ENCODE measurements at places on chromosomes 7 and 10.

DNA sequence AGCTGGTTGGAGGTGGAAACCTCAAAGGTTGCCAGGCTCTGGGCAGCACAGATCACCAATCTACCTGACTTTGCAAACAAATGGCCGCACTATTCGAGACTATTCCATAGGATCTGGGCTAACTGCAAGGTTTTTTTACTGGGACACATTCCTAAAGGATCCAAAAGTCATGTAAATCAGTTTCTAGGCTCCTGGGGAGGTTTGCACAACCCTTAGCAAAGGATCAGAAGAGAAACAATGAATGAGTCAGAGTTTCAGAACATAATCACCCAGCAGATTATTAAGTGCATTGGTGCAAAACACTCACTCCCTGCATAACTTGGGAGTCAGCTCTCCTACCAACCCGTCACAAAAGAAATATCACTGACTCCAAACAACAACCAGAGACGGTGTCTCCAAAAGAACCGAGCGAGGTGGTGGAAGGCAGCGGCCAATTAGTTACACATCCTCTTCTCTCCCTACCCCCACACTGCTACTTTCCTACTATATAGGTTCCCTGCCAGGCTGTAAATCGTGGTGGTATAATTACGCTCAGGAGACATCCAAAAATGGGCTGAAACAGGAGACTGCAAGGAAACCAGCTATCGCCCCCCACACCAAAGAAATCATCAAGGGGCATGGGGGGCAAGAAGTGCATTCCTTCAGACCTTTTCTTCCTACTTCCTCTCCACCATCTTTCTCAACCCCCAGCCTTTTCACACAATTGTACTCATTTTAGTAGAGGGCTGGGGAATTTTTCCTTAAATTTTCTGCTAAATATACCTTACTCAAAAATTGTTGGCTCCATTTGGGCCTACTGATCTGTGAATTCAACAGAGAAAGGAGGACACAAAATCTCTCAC, 3.2 kb downstream of the UBE2H start:
- no peak for DNase-seq

DNA sequence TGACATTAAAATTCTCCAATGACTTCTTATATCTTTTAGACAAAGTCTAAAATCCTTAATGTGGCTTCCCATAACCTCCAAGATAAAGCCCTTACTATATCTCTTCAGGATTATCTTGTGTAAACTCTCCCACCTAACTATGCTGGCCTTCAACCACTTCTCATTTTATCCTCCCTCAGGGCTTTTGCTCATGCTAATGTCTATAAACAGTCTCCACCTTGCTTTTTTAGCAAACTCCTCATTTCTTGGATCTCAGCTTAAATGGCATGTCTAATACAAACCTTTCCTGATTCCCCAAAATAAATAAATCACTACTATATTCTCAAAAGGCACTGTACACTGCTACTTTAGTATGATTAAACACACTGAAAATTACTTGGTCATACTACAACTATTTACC, 181.2 kb downstream of the LRRN3 start:
- no peak for DNase-seq

- no peak for DNase-seq
These were observed 166.5 kb downstream of the EGFR start for GRCh38 chr7:55185321-55185802.

GRCh38 chr7:157502701-157503111, 165.9 kb downstream of the DNAJB6 start:
- DNase-seq: no peak

DNA sequence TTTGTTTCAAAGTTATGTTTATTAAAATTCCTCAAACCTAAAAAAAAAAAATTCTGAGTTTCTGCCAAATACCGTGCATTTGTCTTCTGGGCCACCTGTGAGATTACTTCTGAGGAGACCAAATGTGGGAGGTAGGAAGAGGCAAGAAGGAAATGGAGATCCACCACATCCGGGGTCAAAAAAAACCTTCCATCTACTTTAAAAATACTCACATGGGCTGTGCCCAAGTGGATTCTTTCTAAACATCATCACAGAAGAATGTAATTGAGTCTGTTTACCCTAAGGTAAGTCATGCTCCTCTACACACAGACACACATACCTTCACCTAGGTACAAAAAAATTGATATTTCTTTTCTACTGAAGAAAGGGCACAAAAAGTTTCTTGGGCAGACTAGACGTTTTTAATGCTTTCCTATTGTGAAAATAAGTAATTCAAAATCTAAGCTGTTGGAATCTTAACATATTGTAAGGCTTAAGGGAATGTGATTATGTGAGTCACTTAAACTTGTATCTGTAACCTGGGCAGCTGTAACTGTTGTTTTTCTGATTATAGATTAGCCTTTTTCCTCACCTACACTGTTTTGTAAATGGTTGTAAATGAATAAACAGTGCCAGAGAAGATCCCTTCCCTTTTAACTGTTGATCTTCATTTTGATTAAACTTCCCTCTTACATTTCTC, 19.1 kb upstream of the SPOCK2 start:
- no peak for DNase-seq

- DNase-seq: no peak
These were observed 219.0 kb downstream of the PTEN start for GRCh38 chr10:88082391-88082790.

Measured in stimulated activated CD4-positive, alpha-beta T cell treated with anti-CD3 and anti-CD28 coated beads, Interleukin-2, amount 100 ng/mL, for 48 hours (primary cell).